ENCODE measurements at places on chromosomes 11 and 22.

- no peak for DNase-seq
Observed at GRCh38 chr11:120643284-120643683, 131.7 kb downstream of the GRIK4 start.

- no peak for DNase-seq
Observed at GRCh38 chr11:2775083-2775625, 75.4 kb upstream of the KCNQ1OT1 start.

DNA sequence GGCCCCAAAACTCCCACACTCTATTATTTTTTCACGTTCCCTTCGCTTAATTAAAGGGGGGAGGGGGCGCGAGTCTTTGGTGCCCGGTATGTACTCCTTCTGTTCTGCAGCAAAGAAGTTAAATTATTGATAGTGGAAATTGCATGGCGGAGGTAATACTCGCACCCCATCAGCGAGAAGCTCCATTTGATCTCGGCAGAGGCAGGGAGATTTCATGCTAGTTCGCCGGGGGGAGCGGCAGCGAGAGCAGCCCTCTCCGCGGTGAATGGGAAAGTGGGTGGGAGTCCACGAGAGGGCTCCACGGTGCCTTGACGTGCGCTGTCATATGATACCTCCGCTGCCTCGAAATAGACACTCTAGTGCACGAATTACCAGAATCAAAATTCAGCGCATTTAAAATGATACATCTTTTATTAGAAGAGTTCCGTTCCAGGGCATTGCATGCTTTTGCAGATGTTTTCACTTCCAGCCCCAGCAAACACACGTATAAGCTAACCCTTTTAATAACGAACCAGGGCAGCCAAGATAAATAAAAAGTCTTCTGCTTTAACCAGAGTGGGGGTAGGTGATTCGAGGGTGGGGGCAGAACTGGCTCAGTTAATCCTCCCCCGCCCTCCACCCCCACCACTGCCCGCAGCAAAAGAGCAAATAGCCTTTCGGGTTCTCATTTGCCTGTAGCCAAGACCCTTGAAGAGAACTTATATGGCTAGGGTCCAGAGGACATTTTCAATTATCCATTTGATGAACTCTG is 1.3 kb upstream of the BDNF start:
- DNase-seq, result peak; percentile 23

- DNase-seq, result no peak
Observed at GRCh38 chr22:49936973-49937757, 18.7 kb downstream of the CRELD2 start.

DNA sequence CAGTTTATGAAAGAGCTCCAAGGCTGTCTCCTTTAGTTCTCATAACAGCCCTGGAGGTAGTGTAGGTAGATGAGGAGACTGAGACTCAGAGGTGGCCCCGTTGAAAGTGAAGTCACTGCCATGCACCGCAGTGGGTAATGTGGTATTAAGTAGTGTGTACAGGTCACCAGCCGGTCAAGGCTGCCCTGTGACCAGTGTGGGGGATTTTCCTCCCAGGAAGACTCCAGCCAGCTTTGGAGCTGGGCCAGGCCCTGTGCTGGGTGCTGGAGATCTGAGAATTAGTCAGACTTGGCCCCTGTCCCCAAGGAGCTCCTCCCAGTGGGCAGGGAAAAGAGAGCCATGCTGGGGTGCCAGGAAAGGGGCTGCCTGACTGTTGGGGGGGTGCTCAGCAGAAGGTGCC is 5.3 kb downstream of the OMP start:
- DNase-seq, result no peak

DNA sequence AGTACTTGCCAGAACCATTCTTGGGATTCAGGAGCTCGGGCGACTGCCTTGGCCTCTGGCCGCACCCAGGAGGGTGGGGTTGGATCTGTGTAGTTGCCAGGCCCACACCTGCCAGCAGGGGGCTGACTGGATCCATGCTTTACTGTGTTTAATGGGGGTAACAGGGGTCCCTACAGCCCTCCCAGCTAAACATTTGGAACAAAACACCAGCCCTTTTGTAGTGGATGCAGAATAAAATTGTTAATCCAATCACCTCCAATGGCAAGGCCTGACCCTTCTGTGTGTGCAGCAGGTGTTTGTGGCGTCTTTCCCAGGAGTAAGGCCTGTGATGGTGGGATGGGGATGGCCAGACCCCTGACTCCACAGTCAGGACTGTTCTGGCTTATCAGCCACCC is 22.5 kb downstream of the SUN2 start:
- DNase-seq, result peak; percentile 77

DNA sequence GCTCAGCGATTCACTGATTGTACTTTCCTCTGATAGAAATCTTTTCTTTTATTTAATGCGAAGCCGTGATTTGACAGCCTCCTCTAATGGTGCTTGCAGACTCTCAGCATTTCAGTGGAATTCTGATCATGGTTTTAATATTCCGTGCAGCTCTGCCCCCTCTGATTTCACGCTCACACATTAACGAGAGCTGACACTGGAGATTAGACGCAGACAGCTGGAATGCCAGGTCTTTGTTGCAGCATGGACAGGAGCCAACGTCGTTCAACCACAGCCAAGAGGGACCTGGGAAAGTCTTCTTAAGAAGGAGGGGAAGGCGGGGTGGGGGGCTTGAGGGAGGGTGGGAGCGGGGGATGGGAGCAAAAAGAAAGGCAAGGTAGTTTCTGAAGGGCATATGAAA is 186.4 kb downstream of the BLID start:
- DNase-seq, result no peak

GRCh38 chr22:44385296-44385610 is 72.5 kb upstream of the SHISAL1 start:
- no peak for DNase-seq

GRCh38 chr11:7575841-7576725 is 62.3 kb downstream of the PPFIBP2 start:
- DNase-seq, result no peak

DNA sequence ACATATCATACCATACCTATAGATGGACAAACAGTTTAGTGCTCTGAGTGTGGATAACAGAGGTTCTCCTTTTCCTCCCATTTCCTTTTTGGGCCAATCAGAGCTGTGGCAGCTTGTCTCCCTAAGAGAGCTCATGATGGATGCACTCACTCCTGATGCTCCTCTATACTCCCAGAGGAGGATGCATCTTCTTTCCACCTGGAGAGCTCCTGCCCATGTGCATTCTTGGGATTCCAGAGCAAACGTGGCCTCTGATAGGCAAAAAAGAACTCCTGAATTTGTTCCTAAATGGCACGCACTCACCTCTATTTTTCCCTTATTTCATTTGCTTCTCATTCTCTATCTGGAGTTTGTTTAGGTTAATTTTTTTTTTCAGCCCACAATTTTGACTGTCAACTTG is 2.9 kb downstream of the MRGPRX3 start:
- no peak for DNase-seq

DNA sequence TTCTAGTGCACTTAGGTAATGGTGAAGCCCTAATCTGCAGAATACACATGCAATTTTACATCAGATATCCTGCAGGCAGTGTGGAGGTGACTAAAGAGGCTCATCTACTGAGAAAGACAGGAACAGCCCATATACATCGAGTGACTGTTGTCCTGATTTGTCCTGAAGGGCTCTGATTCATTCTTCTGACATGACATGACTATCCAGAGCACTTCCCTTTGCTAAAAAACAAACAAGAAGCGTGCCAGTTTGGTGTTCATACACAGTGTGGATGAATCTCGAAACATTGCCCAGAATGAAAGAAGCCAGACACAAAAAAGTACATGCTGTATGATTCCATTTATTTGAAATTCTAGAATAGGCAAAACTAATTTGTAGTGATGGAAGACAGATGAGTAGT is 48.0 kb upstream of the AMPD3 start:
- peak; percentile 36 for DNase-seq

DNA sequence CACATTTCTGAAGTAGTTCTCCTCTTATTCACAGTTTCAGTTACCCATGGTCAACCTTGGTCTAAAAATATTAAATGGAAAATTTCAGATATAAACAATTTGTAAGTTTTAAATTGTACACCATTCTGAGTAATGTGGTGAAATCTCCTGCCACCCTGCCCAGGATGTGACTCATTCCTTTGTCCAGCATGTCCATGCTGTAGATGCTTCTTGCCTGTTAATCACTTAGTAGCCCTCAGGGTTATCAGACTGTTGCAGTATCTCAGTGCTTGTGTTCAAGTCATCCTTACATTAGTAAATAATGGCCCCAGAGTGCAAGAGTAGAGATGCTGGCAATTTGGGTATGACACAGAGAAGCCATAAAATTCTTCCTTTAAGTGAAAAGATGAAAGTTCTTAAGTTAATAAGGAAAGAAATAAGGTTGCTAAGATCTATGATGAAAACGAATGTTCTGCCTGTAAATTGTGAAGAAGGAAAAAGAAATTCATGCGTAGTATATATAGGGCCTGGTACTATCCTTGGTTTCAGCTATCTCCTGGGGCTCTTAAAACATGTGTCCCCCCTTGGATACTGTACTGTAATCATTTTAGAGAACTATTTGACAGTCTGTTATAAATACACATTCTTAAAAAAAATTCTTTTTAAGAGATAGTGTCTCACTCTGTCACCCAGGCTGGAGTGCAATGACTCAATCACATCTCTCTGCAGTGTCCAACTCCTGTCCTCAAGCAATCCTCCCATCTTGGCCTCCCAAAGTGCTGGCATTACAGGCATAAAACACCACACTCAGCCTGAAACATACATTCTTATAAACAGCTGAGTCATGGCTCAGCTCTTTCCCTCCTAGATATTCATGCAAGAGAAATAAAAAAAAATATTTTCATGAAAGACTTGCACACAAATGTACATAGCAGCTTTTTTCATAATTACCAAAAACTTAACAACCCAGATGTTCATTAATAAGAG is 31.3 kb downstream of the MTNR1B start:
- peak; percentile 2 for DNase-seq

DNA sequence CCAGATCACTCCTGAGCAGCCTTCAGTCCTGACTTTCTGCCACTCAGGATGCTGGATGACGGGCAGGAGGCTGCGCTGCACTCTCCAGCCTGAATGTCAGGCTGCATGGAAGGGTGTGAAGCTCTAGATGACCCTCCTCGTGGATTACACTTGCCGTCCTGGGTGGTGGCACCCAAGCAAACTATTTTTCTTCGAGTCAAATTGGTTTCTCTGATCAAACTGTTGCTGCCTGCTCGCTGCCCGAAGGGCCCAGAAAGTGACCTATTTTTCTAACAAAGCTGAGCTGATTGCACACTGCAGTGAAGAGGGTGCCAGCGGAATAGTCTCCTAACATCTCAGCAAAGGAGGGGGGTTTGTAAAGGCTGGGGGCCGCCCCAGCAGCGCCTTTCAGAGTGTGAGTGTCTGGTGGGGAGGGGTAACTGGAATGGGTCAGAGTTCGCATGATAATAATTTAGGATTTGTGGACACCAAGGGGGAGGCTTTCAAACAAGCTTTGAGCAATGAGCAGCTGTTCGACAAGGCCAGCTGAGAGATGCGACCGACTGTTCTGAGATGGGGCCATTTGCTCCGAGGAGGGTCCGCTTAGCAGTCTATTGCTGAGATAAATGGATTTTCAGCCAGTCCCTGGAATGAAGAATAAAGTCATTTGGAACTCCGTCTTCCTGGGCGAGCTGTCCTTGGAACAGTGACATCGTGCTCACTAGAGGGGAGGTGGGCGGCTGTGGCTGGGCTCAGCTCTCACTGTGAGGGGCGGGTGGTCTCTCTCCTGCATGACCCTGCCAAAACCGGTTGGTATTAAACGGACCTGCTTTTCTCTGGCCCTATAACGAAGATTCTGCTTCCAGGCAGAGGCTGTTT is 537.6 kb downstream of the BRD1 start:
- no peak for DNase-seq

GRCh38 chr11:71208011-71208774 is 44.2 kb downstream of the SHANK2 start:
- no peak for DNase-seq

DNA sequence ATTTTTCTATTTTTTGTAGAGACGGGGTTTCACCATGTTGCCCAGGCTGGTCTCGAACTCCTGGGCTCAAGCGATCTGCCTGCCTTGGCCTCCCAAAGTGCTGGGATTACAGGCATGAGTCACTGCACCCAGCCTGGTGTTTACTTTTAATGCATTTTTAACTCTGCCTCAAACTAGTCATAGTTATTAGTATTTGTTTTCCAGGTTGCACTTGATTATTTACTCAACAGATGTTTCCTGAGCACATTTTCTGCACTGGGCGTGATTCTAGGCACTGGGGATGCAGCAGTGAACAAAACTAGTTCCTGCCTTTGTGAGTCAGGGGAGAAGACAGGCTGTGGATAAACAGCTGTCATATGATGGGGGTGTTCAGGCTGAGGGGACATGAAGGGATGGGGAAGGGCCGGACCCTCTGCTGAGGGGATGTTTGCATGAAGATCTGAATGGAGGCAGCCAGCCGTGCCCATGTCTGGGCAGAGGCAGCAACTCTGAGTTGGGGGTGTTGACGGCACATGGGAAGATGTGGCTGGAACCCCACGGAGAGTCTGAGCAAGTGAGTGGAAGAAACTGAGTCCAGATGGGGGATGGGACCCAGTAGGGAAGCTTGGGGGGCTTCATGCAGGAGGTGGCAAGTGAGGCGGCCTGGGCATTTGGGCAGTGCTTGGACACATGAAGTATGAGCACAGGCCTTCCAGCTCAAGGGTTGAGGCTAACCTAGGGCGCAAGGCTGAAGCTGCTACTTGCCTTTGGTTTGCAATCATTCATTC is 34.4 kb downstream of the MPPED1 start:
- DNase-seq, result no peak

DNA sequence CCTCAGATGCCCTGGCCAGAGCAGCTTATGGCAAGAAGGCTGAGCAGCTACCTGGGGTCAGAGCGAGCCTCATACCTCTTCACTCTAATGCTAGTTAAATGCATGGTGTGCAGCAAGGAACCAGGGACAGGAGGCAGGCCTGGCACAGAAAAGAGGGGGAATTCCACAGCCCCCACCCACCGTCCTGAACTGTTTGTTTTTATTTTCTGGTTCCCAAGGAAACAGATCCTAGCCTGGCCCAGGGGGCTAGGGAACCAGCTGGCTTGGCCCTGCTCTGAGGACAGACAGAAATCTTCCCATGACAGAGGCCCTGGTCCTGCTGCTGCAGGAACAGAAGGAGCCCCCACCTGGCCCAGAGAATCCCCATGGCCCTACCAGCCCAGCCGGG is 40.4 kb downstream of the SLCO2B1 start:
- no peak for DNase-seq

DNA sequence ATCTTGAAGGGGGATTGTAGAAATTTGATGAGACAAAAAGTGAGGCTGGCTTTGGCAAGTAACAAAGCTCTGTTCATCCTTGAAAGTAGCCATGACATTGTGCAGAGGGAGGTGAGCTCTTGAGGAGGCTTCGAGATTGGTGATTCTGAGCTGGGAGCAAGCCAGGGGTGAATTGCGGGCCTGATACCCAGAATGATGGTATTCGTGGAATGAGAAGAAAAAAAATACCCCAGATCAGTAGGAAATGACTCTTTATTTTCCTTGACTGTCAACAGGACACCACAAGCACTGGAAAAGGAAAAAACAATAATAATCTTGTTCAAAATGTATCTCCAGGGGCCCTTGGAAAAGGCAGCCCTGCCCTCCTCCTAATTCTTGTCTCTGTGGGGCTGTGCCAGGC is 62.7 kb downstream of the TSPAN18 start:
- DNase-seq, result no peak

- DNase-seq, result no peak
Observed at GRCh38 chr11:61310749-61311148, 15.6 kb upstream of the VWCE start.

- no peak for DNase-seq
Observed at GRCh38 chr11:93528757-93529645, 14.2 kb downstream of the SMCO4 start.

- DNase-seq, result no peak
Observed at GRCh38 chr11:128535468-128536457, 51.6 kb downstream of the ETS1 start.

GRCh38 chr11:112997857-112998466 is 36.7 kb downstream of the NCAM1 start:
- no peak for DNase-seq

GRCh38 chr11:66278363-66279091 is 552 bp downstream of the CNIH2 start:
- DNase-seq, result peak; percentile 43
